ENCODE measurements at places on chromosomes 12 and 14.

GRCh38 chr12:51222461-51222860 is 4.6 kb upstream of the POU6F1 start:
- DNase-seq: no peak

- DNase-seq: no peak
Measured at GRCh38 chr12:108973629-108974152, 47.2 kb downstream of the SVOP start.

DNA sequence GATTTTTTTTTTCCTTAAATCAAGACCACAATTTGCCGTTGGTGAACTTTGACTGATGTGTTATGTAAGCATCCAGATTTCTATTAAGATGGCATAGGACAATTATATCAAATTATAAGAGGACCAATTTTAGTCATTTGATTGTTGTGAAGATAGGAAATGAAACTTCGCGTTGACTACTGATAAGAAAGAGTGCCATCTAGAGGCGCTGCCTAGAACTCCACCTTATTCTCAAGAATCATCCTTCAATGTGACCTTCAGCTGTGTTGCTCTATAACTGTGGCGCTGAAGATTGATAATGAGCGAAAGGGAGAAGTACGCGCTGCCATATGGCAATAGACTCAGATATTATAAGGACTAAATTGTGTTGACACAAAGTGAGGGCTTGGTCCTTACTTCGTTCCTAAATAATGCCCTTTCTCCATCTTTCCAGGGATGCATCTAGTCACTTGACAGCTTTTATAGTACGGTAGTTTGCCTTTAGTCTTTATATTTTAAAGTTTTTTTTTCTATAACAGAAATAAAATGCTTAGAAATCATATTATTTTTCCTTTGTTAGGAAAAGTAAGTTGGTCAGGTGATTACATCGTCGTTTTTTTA is 350.8 kb upstream of the STXBP6 start:
- DNase-seq: peak; percentile 3

DNA sequence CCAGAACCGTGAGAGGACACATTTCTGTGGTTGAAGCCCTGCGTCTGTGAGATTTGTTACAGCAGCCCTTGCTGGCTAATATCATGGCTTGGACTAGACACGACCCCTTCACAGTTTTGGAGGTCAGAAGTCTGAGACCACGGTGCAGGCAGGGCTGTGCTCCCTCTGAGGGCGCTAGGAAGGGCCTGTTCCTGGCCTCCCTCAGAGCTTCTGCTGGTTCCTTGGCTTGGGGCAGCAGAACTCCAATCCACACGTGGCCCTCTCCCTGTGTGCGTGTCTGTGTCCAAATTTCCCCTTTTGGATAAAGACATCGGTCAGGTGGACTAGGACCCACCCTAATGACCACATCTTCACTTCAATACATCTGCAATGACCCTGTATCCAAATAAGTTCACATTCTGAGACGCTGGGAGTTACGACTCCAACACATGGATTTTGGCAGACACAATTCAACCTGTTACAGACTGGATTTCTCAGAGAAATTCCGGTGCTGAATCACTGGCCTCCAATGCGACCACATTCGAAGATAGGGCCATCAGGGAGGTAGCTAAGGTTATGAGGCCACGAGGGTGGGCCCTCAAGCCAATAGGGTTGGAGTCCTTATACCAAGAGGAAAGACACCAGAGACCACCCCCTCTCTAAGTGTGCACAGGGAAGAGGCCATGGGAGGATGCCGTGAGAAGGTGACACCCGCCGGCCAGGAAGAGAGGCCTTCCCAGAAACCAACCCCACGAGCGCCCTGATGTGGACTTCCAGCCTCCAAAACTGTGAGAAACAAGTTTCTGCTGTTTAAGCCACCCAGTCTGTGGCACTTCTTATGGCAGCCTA is 43.6 kb upstream of the PPP2R5C start:
- no peak for DNase-seq

DNA sequence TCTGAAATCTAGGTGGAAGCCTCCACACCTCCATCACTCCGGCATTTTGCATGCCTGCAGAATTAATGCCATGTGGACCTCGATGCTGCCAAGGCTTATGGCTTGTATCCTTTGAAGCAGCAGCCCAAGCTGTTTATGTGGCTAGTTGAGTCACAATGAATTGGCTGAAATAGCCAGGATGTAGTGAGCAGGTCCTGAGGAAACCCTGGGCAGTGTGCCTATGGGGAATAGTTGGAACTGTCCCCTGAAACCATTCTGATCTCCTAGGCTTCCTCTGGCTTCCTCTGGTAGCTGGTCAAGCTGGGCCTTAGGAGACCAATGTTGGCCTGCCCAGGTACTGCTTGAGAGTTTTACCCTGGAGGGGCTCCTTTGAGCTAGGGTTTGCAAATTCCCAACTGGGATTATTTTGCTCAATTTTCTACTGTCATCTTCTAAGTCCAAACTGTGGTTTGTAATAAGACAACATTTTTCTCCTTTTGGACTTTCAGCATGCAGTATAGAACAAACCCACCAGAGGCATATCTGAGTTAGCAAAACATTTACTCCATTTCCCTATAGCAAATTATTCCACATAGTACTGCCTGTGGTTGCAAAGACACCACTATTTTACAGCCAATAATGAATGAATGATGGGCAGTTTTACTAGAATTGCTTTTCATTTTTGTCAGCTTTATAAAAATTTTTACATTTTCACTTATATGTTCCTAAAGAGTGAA is 85.1 kb upstream of the AMIGO2 start:
- no peak for DNase-seq

GRCh38 chr14:81682134-81682533 is 148.5 kb upstream of the SEL1L start:
- DNase-seq: no peak

Measured in smooth muscle cell of the brain vasculature (primary cell).